ENCODE measurements at places on chromosomes 1 and 21.

DNA sequence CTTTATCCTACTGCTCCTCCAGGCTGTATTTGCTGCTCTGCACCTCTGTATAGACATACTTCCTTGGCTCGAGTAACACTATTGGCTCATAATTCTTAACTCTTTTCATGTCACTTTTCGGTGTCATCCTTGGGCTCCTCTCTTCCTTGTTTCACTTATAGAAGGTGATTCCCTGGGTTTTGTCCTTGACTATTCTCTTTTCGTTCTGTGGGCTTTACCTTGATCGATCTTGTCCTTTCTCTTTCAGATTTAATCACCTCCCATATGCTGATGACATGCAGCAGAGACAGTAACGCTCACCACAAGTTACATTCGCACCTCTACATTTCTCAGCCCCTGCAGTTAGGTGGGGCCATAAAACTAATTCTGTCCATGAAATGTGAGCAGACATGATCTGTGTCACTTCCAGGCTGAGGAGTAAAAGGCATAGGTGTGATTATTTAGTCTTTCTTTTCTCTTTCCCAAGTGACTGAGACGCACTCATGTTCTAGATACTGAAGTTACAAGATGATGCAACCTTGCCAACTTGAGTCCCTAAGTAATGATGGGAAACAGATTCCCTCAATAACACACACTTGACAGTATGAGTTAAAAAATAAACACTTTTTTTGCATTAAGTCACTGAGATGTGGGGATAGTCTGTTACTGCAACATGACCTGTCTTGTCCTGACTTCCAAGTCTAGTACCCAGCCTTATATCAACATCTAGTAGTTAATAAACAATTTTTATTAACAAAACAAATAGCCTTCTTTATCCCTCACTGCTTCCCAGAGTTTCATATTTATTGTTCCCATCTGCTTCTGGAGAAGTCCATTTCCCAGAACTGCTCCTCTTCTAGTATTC, 49.9 kb upstream of the HAO2 start:
- no peak for DNase-seq

DNA sequence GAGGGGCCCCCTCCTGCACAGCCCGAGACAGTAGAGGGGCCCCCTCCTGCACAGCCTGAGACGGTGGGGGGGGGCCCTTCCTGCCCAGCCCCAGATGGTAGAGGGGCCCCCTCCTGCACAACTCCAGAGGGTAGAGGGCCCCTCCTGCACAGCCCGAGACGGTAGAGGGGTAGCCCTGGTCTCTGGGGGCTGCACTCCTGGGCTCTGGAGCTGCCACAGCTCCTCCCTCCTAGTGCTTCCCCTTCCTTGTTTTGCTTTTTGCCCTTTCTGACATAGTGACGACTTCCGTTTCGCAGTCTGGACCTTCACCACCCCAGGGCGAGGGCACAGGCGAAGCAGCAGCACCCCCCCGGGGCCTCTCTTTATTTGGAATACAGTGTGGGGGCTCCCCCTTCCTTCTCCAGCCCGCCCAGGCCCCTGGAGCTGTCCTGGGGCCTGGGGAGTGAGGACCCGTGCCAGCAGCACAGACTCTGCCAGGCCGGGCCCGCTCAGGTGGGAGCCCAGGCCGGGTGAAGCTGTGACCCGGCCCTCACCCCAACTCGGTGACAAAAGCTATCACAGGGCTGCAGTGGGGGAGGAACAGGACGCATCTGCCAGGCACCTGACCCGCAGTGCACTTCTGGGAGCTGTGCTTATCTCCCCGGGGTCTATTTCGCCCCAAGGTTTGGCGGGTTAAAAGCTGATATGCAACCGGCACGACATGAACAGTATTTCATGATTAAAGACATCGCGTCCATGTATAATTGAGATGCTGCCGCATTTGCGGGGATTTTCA, 1.1 kb upstream of the PRXL2B start:
- DNase-seq = peak; percentile 81

DNA sequence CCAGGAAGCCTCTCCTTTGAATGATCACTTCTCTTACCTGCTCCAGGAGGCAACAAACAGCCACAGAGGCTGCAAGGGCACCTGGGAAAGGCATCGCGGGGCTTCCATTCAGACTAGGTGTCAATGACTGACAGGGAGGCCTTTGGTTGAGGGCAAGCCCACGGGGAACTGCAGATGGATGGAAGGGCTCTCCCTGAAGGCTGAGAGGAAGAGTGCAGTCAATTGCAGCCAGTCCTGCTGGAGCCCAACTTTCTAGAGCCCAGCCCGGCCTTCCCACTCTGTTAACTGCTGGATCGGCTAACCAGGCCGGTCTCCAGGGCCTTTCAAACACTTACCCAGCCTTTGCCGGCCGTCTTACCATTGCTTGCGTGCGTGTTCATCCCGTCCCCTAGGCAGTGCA, 89.3 kb downstream of the LACTBL1 start:
- DNase-seq = no peak

DNA sequence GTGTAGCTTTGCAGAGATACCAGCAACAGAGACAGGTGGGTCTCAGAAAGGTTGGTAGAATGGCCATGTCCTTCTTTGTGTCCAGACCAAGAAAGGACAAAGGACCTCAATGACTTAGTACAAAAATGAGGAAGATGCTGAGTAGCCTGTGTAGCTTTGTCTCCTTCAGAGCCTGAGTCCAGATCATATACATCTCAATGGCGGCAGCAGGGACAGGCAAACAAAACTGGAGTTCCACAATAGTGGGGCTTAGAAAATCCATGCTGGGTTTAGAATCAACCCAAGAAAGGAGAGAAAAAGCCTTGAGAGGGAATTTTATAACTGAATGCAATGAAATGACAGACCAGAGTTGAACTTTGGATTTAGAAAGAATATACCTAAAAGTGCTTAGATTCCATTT, 339.0 kb downstream of the BRINP3 start:
- DNase-seq = no peak

- DNase-seq = no peak
Observed at GRCh38 chr1:39239968-39240367, 35.5 kb downstream of the MACF1 start.

GRCh38 chr1:64594446-64594845, 124.5 kb downstream of the CACHD1 start:
- peak; percentile 51 for DNase-seq

- DNase-seq = no peak
Observed at GRCh38 chr1:15332525-15332924, 77.2 kb upstream of the EFHD2 start.

DNA sequence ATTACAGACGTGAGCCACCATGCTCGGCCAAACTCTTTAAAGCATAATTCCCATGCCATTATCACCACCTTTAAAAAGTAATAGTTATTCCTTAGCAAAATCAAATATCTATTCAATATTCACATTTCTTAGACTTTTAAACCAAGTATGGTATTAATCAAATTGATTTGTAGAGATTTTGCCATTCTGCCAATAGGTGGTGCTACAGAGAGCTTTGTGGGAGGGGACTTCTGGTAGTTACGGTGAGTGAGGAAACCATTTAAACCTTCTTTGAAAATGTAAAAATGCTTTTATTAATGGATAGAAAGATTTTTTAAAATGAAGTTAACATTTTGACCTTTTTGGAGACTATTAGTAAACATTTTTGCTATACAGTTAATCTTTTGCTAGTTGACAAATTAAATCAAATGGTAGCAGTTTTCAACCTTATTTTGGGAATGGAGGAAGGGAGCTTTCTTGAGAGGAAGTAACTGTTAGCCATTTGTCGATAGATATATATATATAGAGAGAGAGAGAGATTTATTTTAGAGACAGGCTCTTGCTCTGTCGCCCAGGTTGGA, 19.3 kb downstream of the IARS2 start:
- peak; percentile 9 for DNase-seq

GRCh38 chr1:54121482-54122134, 31.2 kb downstream of the CDCP2 start:
- peak; percentile 83 for DNase-seq

DNA sequence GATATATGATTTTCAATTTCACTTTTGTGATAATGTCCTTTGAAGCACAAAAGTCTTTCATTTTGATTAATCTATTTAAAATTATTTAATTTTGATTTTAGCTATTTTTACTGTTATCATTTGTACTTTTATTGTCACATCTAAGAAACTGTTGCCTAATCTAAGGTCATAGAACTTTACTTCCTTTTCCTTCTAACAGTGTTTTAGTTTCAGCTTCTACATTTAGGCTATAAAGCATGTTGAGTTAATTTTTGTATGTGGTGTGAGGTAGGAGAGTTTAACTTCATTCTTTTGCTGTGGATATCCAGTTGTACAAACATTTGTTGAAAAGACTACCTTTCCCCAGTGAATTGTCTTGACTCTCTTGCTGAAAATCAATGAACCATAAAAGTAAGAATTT, 204.5 kb downstream of the TM2D1 start:
- DNase-seq = no peak

GRCh38 chr1:197599789-197600188, 175.5 kb downstream of the DENND1B start:
- DNase-seq = no peak

- no peak for DNase-seq
Observed at GRCh38 chr1:159898527-159898926, 1.4 kb downstream of the CFAP45 start.

DNA sequence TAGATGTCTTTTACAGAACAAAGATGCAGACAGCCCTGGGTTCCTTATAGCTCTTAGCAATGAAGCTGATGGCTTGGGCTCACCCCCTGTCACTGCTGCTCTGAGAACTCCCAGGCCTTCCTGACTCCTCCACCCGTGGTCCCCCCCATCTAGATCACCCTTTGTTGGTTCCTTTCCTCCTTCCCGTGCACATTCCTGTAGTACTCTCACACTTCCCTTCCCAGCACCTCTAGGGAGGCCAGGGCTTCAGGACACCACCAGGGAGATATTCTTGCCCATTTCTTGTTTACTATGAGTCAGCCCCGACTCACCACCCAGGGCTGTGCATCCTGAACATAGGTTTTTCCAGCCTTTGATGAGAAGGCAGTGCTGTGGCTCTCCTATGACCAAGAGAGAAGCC, 14.4 kb upstream of the NOS1AP start:
- DNase-seq = no peak

- peak; percentile 56 for DNase-seq
Observed at GRCh38 chr1:206923009-206923960, 1.5 kb upstream of the FCMR start.

GRCh38 chr21:22575165-22575584, 1577.0 kb downstream of the NCAM2 start:
- DNase-seq = peak; percentile 22

DNA sequence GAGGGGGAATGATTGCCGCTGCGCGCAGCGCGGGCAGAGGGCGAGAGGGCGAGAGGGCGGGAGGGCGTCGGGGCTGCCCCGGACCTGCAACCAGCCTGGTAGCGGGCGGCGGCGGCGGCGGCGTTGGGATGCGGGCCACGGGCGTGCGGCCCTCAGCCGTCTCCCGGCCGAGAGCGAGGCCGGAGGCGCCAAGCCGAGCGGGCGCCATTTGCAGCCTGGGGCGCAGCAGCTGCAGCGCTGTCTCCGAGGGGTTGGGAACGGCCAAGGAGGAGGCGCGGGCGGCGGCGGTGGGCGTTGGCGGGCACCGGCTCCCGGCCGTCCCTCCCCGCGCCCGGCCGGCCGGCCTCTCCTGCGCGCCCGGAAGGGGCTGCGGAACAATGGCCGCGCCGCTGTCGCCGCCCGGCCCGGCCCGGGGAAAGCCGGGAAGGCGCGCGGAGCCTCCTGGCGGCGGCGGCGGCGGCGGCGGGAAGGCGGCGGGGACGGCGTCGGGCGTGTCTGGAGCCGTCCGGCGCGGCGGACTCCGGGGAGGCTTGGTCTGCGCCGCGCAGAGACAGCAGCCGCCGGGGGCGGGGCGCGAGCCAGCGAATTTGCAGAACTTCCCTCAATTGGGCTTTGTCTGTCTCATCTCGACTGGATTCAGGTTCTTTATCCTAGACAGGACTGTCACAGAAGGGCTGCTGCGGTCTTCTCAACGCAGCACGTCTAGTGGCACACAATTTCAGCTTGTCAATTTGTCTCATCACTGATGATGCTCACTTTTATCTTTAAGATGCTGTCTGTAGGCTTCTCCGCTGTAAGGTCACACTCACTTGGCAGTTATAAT, 35.7 kb downstream of the ZBTB8B start:
- DNase-seq = peak; percentile 81

DNA sequence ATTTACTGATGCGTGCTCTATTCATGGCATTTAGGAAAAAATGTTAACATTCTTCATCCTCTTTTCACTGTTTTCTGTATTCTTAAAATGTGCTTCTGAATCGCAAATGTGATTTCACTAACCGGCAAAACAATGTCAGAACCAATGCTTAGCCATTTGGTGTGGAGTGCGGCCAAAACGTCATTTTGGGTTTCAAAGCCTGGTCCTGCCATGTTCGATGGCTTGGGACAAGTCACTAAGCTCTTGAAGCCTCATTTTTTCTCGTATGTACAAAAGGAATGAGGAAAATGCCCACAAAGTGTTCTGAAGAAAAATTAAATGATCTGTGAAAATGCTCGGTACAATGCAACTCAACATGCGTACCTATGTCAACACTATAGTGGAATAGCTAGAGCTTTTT, 175.3 kb downstream of the APP start:
- DNase-seq = no peak

DNA sequence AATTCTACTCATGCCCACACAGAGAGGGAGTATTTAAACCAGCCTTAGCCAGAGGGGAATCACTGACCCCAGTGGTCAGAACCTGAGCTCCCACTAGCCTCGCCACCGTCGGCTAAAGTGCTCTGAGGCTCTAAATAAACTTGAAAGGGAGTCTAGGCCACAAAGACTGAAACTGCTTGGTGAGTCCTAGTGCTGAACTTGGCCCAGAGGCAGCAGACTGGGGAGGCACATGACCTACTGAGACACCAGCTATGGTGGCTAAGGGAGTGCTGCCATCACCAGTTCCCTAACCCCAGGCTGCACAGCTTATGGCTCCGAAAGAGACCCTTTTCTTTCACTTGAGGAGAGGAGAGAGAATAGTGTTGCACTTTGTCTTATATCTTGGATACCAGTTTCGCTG, 1542.8 kb downstream of the KCNT2 start:
- DNase-seq = no peak

- DNase-seq = peak; percentile 86
Observed at GRCh38 chr1:214123061-214123784, 135.4 kb downstream of the PROX1 start.

GRCh38 chr1:53074313-53075154, 12.5 kb downstream of the PODN start:
- DNase-seq = no peak

- DNase-seq = no peak
Observed at GRCh38 chr1:76313304-76313703, 238.8 kb downstream of the ST6GALNAC3 start.

DNA sequence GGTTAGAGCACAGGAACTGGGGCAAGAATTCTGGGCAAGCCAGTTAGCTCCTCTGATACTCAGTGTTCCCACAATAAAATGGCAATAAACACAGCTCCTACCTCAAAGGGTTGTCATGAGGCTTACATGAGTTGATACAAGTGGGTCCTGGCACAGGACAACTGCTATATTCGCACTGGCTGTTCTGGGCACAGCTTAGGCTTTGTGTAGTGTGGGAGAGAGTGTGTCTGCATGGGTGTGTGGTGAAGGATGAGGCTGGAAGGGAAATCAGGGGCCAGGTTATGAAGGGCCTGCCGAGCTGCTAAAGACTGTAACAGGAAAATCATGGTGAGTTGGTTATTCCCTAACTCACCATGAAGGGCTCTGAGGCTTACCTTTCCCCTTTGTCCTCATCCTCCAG, 18.7 kb downstream of the ETV3 start:
- no peak for DNase-seq

GRCh38 chr1:47532921-47533792, 95.3 kb downstream of the FOXD2 start:
- peak; percentile 91 for DNase-seq
